NCI-H2081 treated with DMSO at 0.1 percent for 48 hours (cell line): ENCODE measurements at places on chromosomes 7 and 10.

DNA sequence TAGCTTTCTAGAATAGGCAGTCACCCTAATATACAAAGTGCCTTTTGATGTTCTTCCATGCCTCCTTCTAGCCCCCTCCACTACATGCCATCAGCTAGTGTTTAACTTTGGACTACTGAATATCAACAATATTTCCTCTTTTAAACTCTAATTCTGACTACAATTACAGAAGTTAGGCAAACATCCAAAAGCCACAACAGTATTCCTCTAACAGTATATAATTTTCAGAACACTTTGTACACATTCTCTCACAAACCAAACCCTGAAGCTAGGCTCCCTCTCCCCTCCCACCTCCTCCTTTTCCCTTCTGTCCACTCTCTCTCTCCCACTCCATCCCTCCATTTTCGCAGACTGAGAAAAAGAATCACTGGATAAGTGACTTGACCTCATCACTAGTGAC lies 59.7 kb downstream of the CPEB3 start:
- DNase-seq, result no peak

DNA sequence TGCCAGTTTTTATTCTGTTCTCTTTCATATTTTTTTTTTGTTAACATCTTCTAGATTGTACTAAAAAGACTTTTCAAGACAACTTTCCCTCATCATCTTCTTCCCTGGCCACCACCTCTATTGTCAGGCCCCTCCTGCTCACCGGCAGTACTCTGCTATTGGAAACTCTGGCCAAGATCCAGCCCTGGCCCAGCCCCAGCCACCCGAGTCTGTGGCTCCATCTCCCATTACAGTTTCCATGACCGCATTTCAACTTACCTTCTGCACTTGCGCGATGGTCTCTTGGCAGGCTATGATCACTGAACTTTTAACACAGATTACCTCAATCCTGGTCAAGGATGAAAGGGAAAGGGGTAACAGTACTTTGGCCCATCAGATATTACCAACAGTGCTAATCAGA lies 137.7 kb upstream of the POM121L12 start:
- DNase-seq, result no peak

DNA sequence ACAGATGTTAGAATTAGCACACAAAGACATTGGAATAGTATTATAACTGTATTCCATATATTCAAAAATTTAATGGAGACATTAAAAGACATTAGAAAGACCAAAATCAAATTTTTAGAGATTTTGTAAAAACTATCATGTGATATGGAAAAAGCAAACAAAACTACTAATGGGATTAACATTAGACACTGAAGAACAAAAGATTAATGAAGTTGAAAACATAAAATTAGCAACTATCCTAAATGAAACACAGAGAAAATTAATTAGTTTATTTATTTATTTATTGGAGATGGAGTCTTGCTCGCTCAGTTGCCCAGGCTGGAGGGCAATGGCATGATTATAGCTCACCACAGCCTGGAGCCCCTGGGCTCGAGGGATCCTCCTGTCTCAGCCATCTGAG lies 158.8 kb downstream of the DOCK4 start:
- no peak for DNase-seq

GRCh38 chr10:93115661-93116383 lies 42.1 kb downstream of the CYP26A1 start:
- no peak for DNase-seq

- DNase-seq, result no peak
Observed at GRCh38 chr7:156236181-156236889, 404.2 kb upstream of the RNF32 start.

DNA sequence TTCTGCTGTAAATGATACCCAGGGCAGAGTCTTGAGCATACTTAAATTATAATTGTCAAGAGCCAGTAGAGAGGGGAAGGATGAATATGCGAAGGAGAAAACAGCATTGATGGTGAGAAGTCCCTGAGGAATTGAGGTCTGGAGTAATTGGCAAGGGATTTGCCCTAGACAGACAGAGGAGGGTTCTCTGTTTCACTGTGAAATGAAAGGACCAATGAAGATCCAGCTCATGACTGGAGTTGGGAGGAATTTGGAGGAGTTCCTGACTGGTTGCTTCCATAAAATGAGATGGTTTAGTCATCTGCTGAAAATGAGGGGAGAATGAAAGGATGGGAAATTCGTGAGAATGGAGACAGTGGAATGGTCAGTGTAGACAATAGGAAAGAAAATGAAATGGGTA lies 6.8 kb downstream of the PRPF18 start:
- no peak for DNase-seq

DNA sequence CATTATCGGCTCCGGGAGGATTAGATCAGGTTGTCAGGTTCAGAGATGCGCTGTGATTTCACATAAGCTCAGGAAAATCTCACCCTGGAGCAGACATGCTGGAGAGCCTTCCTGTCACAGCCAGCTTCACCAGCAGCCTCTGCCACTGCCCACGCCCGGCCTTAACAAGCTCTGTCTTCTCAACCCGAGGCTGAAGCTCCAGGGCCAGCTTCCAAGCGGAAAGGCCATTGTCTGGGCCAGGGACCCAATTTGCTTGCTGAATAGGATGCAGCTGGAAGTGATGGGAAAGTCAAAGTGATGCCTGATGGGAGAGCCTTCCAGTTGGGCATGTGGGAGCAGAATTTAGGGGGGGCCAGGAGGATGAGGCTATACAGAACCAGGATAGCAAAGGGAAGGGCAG lies 36.3 kb downstream of the C10orf105 start:
- no peak for DNase-seq

DNA sequence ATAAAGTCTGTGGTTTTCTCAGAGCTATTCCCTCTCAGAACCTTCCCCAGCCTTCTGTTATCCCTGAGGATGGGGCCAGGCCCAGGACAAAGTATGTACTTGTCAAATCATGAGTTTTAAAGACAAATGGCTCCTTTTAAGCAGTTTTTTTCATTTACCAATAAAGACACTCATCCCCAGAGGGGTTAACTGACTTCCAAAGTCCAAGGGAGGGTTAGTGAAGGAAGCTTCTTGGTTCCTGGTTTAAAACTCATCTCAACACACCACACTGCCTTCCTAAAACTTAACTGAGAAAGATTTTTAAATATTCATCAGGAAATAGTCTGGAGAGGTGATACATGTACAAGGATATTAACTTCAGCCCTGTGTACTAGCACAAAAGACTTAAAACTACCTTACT lies 15.9 kb downstream of the NMT2 start:
- no peak for DNase-seq

DNA sequence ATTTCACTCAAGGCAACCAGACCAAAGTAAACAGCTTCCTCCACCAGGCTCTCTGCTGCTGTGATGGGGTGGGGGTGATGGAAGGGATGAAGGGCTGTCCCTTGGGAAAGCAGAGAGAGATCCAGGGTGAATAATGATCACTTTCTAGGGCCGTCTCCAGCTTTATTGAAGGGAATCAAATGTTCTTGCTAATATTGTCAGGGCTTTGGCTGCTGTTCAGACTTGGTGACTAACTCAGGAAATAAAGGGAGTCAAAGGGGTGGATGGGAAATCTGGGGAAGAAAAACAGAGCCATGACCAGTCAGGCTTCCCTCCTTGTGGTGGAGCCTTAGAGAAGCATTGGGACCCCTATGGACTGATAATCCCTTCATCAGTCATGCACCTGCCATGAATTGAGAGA lies 196.2 kb upstream of the AGK start:
- no peak for DNase-seq

DNA sequence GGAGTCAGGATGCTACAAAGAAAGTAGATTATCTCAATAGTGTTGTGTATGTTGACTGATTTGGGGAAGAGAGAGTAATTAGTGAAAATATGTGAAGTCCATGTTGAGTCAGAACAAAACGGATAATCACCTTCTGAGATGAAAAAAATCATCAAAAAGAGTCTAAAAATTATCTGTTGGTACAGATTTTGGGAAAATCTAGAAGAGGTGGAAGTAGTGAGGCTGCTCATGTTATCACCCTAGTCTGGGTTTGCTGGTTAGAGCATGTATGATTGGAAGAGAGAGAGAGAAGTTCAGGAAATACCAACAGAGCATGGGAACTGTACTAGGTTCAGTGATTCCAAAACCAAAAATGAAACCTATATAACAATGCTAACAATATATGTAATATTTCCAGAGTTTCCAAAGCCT lies 12.3 kb downstream of the RPA3 start:
- DNase-seq, result no peak

GRCh38 chr10:131050162-131050766 lies 261.3 kb downstream of the TCERG1L start:
- DNase-seq, result no peak

DNA sequence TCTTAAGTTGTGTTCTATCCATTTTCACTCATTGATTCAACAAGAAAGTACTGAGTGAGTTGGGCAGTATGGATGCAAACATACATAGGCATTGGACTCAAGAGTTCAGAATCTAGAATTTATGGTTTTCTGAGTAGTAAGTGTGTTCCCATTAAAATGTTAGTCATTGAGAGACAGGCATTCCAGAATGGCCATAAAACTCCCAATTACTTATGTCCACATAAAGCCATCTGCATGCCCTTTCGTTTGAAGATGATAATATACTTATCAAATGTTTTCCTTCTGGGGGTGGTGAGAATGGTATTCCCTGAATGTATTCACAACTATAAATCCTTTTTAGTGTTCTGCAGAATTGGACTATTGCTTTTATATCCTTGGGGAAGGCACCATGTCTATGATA lies 131.6 kb downstream of the CD36 start:
- no peak for DNase-seq

DNA sequence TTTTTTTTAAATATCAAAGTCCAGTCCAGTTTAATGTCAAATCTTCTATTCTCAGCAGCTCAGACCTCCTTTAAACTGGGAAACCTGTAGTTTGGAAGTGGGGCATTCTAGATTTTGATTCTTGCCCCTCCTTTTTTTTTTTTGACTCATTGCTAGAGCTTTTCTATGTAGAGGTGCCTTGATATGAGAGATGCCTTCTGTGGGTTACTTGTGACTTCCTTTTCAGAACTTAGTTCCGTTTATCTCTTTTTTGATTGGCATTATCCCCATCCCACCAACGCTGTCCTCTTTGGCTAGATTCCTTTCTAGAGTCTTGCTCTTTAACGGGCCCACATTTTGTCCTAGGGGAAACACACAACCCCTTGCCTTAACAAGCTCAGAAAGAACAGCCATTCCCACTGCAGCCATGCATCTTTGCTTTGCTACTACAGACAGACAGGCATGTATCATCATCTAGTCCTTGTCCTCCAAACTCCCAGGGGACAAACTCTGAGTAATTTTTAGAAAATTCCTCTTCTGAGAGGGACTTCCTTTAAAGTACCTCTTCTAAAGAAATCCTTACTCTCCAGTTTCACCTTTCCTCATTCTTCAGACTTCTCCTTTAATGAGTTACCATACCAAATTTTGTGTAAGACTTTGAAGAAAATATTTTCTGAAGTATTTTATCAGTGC lies 153.6 kb downstream of the PHF14 start:
- DNase-seq, result no peak

GRCh38 chr10:55734112-55734511 lies 626.9 kb downstream of the ZWINT start:
- no peak for DNase-seq

GRCh38 chr7:133789974-133790373 lies 337.2 kb upstream of the LRGUK start:
- no peak for DNase-seq

GRCh38 chr10:72665925-72666324 lies 26.0 kb upstream of the MCU start:
- no peak for DNase-seq

DNA sequence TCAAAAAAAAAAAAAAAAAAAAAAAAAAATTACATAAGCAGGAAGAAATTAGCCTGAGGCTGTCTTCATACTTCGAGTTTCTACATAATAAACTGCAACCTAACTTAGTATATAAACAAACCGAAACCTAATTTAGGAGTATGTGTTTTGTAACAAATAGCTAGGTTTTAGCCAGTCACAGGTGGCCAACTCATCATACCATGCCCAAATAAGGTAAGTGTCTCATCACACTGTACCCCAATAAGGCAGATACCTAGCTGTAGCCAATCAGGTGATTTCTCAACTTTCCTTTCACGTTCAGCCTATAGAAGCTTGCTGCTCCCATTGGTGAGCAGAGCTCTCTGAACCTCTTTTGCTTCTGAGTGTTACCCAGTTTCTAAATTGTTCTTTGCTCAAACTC lies 13.9 kb upstream of the AGR2 start:
- no peak for DNase-seq

DNA sequence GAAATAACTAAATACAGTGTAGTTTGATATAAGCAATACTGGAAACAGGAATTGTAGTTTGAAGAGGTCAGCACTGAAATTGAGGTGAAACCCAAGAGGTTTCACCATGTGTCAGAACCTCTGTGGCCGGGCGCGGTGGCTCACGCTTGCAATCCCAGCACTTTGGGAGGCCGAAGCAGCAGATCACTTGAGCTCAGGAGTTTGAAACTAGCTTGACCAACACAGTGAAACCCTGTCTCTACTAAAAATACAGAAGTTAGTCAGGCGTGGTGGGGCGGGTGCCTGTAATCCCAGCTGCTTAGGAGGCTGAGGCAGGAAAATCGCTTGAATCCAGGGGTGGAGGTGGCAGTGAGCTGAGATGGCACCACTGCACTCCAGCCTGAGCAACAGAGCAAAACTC lies 13.7 kb downstream of the AHCYL2 start:
- no peak for DNase-seq

GRCh38 chr7:40199076-40199802 lies 64.4 kb downstream of the SUGCT start:
- DNase-seq, result no peak

DNA sequence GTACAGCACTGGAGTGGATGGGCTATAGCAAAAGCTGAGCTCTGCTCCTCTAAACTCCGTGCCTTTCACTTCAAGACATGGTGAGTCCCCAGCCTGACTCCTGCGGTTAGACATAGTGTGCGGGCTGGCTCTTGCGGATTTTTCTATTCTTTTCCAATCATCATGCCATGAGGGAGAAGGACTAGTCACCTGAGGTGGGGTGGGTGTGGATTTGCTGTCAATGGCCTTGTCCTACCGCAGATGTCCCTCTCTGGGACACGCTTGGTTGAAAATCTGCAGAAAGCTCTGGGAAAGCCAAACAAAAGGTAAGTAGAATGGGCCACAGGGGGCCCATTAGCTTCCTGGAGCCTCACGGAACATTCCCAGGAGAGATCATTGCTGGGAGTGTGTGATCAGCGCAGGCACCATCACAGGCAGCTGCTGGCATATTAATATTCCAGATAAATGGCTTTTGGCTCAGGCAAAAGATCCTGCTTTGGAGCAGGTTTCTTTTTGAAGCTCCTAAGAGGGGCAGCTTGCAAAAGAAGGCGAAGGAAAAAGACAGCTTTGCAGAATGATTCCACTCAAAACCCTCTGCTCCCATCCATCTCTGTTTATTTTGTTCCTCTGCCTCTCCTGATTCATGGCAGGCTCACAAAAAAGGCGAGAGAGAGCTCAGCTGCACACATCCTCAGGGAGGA lies 509.0 kb upstream of the ZMIZ1 start:
- peak; percentile 44 for DNase-seq

DNA sequence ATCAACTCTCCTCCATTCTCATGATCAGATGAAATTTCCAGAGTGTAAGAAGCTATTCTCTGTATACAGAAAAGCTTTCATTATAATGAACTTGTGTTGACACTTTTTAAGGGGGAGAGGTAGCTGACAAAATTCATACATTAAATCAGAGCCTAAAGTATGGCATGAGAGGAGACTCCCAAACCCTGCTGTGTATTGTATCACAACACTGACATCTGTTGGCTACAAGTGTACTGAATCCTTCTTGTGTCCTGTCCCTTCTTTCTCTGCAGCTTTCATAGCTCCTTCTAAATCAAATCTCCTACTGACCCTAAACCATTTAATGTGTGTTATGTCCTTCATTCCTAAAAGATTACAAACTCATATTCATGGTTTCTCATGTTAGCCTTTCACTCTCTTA lies 70.9 kb downstream of the GCC1 start:
- DNase-seq, result peak; percentile 43
